ENCODE measurements at places on chromosomes 2 and 18.

DNA sequence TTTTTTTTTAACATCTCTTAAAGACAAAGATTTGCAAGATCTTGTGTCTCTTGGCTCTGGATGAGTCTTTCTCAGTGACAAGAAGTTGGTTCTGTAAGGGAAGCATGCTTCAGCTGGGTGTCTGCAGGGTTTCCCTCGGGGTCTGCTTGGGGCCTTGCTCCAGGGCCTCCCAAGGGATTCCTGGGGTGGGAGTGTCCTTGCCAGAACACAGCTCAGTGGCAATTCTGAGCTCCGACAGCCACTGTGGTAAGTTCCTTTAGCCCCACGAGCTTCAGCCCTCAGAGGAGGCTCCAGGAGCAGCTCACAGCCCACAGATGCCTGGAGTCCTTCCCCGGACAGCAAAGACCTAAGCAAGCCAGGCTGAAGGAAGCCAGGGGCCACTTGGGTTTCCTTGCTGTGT, 52.4 kb downstream of the EMX1 start:
- no peak for DNase-seq

DNA sequence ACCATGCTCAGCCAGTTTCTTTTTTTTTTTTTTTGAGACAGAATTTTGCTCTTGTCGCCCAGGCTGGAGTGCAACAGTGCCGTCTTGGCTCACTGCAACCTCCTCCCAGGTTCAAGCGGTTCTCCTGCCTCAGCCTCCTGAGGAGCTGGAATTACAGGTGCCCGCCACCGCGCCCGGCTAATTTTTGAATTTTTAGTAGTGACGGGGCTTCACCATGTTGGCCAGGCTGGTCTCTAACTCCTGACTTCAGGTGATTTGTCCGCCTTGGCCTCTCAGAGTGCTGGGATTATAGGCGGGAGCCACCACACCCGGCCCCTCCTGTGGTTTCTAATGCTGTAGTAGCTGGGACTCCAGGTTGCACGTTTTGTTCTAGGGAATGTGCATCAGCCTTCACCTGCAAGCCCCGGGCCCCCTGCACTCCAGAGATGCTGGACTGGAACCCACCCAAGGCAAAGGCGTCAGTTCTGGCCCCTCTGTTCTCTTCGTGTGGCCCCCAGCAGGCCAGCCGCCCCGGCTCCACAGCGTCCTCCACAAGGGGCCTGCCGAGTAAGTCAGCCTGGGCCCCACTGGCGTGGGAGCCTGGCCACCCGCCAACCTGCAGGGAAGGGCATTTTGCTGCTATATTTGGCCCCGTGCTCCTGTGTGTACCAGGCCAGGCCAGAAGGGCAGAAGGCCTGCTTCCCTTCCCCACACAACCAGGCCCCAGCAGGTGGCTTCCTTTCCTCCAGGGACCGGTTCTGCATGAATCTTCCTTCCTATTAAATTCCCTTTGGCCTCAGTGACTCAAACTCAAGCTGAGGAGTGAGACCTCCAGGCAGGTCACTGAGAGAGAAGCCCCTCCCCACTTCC, 25.7 kb upstream of the B3GNT7 start:
- no peak for DNase-seq

DNA sequence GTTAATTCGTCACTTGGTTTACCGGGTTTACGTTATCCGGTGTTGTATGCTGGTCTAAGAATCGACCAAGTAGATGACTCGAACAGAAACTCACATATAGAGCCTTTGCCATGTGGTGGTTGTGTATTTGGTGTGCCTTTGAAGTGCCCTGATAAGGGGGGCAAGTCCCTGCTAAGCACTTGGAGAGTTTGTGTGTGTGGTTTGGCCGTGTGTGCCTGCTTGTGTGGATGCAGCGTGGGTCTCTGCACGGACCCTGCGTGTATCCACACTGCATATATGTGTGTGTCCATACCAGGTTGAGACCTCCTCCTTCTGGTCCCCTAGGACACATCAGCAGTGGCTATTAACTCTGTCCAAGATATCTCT, 2.4 kb upstream of the CELF4 start:
- DNase-seq: no peak

DNA sequence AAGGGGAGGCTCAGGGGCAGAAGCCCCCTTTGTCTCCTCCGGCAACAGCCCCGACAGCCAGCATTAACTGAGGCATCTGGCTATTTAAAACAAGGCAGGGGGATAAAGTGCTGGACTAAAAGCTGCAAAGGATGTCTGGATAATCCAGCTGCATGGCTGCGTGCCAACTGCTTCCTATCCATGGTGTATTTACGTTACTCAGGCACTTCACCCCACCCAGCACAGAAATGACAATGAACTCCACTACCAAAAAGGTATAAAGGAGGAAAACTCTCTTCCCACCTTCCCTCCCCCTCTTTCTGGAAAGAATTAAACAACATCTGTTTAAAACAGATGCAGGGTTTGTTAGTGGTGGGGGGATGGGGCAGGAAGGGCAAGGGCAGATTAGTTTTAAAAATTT, 82.5 kb downstream of the SPRED2 start:
- DNase-seq: no peak

DNA sequence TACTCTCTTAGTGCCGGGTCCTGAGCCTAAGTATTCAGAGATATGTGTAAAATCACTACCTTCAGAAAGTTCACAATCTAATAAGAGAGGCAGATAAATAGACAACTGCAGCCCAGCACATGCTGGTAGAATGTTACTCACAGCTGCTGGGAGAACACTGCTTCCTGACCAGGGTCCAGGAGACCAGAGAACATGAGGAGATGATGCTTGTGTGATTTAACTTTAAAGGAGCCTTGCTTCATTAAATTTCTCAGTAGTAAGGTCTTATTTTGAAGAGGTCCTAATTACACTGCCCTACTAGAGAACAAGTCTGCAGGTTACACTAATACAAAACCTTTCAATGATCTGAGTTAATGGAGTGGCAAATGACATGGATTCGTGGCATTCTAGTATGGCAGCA, 209.9 kb upstream of the TRIB2 start:
- no peak for DNase-seq

DNA sequence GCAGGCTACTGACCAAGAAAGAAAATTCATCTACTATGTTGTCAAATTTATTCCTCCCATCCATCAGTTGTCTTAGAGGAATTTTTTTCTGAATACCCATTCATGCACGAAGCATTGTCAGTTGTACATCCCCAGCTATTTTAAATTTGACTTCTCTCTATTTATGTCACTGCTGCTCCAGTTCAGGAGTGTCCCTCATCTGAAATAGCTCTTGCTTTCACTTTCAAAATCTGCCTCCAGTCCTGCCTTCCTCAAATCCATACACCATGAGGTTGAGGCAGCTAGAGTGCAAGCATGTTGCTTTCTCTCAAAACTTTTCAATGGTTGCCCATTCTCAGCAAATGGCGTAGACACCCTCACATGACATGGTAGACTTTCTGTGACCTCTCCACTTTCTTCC, 335.4 kb upstream of the CDH2 start:
- DNase-seq: no peak

- DNase-seq: no peak
Observed at GRCh38 chr2:69985688-69986087, 24.3 kb upstream of the ASPRV1 start.

- DNase-seq: no peak
Observed at GRCh38 chr2:106703161-106703560, 182.8 kb downstream of the ST6GAL2 start.

DNA sequence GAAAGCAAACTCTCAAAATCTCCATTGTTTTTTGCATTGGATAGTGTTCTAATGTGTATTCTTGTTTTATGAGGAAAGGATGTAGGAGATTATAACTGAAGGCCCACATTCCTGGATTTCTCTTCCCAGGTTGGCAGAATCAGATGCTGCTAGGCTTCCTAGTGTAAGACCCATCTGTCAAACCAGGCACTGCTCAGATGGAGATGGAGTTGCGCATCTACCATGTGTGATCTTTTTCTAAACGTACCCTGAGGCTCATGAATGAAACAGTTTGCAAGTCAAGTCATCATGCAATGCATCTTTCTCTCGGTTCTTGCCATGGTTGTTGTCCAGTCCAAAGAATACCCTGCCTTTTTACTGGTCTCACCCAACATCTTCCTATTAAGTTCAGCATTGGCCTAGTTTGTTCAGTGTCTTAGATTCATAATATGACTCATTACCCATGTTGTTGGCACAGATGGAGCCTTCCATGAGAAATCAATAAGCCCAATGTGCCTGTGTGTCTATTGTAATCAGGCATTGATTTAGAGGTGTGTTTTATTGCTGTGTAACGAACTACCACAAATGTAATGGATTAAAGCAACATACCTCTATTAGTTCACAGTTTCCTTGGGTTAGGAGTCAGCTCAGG, 127.4 kb downstream of the NYAP2 start:
- DNase-seq: no peak

GRCh38 chr2:37464067-37464466, 119.6 kb downstream of the QPCT start:
- no peak for DNase-seq

DNA sequence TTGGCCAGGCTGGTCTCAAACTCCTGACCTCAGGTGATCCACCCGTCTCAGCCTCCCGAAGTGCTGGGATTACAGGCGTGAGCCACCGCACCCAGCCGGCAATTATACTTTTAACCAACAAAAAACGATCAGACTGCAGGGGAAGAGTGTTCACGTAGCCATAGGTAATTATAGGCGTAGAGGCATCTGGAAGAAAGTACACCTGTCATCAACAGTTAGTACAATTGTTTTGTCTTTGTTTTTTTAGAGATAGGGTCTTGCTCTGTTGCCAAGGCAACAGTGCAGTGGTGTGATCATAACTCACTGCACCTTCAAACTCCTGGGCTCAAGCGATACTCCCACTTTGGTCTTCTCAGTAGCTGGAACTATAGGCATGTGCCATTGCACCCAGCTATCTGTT, 20.0 kb downstream of the ST3GAL5 start:
- no peak for DNase-seq

DNA sequence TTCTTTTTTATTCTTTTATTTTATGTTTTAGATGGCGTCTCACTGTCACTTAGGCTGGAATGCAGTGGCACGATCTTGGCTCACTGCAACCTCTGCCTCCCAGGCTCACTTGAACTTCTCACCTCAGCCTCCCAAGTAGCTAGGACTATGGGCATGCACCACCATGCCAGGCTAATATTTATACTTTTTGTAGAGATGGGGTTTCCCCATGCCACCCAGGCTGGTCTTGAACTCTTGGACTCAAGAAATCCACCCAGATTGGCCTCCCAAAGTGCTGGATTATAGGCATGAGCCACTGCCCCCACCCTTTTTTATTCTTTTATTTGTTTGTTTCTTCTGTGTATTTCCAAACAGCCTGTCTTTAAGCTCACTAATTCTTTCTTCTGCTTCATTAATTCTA, 306.7 kb upstream of the THUMPD2 start:
- DNase-seq: no peak

- DNase-seq: no peak
Observed at GRCh38 chr2:192645811-192646598, 451.3 kb upstream of the TMEFF2 start.

DNA sequence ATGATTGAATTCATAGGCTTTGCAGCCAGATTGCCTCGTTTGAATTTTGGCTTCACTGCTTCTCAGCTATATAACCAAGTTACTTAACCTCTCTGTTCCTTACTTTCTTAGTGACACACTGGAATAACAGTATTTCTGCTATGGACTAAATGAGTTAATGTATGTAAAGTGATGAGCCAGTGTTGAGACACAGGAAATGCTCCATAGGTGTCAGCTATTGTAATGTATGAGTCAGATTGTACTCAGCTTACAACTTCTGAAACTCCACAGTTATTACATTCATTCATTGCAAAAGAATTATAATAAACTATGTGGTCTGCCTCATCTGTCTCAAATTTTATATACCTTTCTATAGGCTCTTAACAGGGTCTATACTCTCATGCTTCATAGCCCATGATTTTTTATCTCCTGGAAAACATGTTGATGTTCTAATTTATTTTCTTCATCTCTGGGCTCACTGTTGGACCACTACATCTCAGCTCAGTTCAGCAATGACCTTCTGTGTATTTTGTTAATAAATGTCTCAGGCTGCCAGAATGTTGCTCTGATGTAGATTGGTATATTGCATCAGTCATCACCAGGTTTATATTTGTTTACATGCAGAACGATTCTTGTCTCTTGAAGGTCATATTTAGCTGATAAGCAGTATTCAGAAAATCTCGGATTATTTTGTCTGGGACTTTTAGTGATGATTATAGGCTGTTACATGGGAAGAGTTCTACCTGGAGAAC, 76.2 kb downstream of the MAP3K20 start:
- DNase-seq: no peak

DNA sequence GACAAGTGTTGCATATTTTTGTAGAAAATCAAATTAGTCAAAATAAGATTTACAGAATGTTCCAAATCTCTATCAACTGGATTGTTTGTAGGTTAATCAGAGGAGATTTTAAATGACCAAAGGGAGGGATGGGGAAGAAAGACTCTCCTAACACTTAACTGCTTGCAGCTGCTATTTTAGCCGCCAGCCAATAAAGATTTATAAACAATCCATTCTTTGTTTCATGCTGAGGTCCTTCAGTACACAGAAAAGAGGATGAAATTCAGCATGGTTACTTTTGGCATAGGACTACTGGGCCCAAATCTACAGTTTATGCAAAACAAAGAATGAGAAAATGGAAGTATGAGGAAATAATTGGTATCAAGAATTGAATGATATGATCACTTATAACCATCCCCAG, 86.4 kb upstream of the FN1 start:
- no peak for DNase-seq

- DNase-seq: no peak
Observed at GRCh38 chr2:12168791-12169388, 422.5 kb downstream of the LPIN1 start.

GRCh38 chr2:61645911-61646310, 107.8 kb upstream of the XPO1 start:
- DNase-seq: no peak

- DNase-seq: no peak
Observed at GRCh38 chr2:143480086-143480485, 350.9 kb downstream of the ARHGAP15 start.

DNA sequence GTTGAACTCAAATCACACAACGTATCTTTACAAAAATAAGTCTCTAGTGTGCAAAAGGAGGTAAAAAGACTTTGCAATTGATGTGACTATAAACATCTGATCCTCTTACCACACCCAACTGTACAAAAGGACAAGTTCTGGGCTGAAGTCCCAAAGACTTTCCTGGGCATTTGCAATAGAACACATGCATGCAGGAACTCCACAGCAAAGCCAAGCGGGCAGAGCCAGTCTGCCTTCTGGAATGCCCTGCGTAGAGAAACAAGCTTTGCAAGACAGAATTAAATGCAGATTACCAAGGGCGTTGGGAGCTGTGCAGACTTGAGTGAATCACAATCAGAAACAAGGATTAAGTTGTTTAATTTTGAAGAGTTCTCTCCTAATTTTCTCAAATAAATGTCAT, 208.4 kb upstream of the ZNF521 start:
- DNase-seq: no peak

GRCh38 chr18:2971741-2972552, 41.0 kb downstream of the LPIN2 start:
- DNase-seq: peak; percentile 54

GRCh38 chr2:106269591-106270291, 75.6 kb upstream of the UXS1 start:
- DNase-seq: peak; percentile 8

GRCh38 chr18:26327062-26327461, 100.8 kb downstream of the TAF4B start:
- DNase-seq: no peak
